ENCODE measurements at places on chromosomes 3 and 15.

DNA sequence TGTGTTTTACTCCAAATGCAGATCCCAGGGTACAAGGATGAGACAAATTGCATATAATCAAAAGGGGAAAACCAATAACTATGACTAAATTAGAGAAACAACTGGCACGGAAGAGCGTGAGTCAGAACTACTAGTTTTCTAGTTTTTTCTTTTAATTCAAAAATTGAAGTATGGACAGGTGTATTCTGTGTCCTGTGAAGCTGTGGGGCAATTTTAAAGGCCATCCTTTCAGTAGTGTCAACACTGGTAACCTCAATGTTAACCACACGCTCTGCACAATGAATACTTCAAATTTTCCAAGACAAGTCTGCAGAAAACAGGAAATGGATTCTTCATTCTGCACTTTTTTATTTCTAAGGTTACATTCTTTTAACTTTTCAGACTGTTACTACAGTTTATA, 32.5 kb upstream of the GOLGA8A start:
- no peak for DNase-seq

DNA sequence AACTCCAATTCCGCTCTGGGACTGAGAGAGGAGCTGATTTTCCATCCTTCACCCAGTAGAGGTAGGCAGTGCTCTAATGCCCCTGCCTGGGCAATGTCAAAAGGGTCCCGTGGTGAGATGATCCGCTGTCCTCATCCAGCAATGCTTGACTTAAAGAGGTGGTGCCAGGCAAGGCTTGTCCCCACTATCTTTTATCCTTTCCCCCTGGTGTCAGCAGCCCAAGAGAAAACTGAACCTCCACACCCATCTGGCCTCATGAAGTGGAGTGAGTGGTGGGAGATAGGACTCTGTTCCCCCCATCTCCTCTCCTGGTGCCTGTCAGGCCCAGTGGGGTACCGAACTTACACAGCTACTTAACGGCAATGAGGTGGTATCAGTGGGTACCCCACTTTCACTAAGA, 107.1 kb downstream of the ABHD5 start:
- no peak for DNase-seq

- DNase-seq, result no peak
Measured at GRCh38 chr3:125085166-125085565, 29.4 kb upstream of the HEG1 start.

GRCh38 chr3:106740116-106740515, 637.1 kb upstream of the CCDC54 start:
- DNase-seq, result no peak

- DNase-seq, result no peak
Measured at GRCh38 chr3:160126761-160127160, 98.5 kb upstream of the C3orf80 start.

DNA sequence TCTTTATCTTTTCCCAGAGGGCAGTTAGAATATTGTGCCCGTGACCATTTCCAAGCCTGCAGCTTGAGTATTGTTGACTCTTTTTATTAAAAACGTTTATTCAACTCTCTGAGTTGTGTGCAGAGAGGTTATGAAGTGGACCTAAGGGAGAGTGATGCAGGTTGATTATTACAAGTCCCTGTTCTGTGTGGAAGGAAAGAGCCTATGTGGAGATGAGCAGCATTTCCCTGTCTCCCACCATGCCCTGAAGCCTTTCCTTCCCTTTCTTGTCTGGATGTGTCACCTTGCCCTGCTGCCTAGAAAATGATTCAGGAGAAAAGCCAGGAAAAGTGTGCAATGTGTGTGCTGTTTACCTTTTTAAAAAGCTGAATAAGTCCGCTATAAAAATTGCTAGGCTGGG, 19.4 kb downstream of the ZPLD1 start:
- DNase-seq, result no peak

All from Ammon's horn (tissue), 1 donor.